ENCODE measurements at places on chromosomes 16 and 17.

DNA sequence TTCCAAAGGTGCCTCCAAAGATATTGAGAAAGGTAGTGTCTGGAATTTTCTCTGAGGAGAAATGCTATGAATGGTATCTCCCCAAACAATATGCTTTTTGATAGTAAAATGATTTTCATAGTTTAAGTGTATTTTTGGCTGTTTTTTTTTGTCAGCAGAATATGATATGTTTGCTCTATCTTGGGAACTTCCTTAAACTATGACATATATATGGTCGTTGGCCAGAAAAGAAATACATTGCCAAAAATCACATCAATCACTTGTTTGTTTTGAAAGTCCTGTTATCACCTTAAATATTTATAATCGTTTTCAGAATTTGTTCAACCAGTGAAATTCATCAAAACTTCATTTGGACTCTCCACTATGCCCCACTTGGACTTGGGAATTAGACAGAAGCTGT is 816.9 kb downstream of the CDH11 start:
- no peak for DNase-seq

- no peak for DNase-seq
Observed at GRCh38 chr17:50211249-50212120, 10.1 kb upstream of the COL1A1 start.

DNA sequence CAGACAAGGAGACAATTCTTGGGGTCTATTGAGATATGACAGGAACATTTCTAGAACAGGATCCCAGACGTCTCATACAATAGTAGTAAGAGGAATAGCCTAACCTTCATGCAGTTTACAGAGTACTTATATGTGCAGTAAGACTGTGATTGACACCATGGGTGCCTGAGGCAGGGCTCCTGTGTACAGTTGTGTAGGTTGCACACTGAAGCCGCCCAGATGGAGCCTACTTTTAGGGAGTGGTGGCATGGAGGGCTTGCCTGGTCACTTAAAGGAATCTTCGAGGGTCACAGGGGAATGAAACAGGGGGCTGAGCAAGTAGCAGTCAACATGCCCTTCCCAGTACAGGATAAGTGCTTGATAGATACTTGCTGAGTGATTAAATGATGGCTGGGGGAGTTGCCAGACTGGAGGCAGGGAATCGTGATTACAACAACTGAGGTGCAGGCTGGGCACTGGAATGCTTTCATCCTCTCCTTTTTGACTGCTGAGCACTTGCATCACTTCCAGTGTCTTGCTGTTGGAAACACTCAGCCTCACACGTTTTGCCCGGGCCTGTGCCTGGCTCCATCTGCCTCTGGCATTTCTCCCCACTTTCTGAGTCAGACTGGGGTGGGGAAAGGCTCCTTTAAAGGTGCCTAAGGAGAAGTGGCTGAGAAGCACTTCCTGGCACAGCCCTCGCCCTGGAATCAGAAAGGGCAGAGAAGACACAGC is 71.0 kb downstream of the COPRS start:
- peak; percentile 83 for DNase-seq

- DNase-seq: no peak
Observed at GRCh38 chr16:66538910-66539309, 11.0 kb downstream of the TK2 start.

- no peak for DNase-seq
Observed at GRCh38 chr17:12509801-12510200, 155.9 kb upstream of the MYOCD start.

DNA sequence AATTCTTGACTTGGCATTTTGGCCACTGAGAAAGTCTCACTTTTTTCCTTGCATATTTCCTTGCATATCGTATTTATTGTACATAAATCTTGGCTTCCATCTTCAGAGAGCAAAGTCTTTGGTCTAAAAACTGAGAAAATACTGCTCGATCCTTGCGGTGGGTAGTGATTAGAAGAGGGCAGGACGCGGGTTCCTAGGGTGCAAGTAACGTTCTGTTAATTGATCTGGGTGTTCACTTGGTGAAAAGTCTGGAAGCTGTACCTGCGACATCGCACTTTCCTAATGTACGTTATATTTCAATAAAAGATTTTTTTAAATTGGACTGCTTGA is 758 bp upstream of the UBALD2 start:
- no peak for DNase-seq

GRCh38 chr17:40443988-40444899 is 994 bp downstream of the IGFBP4 start:
- no peak for DNase-seq

DNA sequence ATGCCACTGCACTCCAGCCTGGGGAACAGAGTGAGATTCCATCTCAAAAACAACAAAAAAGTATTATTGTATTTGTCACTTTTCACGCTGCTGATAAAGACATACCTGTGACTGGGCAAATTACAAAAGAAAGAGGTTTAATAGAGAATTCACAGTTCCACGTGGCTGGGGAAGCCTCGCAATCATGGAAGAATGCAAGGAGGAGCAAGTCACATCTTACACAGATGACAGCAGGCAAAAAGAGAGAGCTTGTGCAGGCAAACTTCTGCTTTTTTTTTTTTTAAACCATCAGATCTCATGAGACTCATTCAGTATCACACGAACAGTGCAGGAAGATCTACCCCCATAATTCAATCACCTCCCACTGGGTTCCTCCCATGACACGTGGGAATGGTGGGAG is 41.5 kb upstream of the ETV4 start:
- no peak for DNase-seq

- no peak for DNase-seq
Observed at GRCh38 chr17:59863616-59864015, 29.1 kb downstream of the TUBD1 start.

DNA sequence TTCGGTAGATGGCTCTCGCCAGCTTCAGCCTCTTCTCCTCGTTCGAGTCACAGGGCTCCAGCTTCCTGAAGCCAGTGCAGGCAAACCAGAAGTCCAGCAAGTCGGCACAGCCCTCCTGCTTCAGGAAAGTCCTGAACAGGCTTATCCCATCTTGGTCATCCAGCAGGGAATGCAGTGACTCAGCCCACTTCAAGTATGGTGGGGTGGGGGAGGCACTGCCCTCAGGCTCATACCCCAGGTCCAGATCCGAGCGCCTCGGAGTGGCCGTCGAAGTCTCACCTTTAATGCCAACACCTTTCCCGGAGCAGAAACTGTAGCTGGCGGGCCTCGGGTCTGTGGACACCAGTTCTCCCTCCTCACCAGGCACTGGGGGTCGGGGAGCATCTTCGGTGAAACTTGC is 5.9 kb downstream of the AXIN1 start:
- no peak for DNase-seq

- DNase-seq: no peak
Observed at GRCh38 chr17:67449065-67449464, 72.0 kb downstream of the PITPNC1 start.

GRCh38 chr16:20020976-20021375 is 52.7 kb downstream of the GPR139 start:
- DNase-seq: no peak

DNA sequence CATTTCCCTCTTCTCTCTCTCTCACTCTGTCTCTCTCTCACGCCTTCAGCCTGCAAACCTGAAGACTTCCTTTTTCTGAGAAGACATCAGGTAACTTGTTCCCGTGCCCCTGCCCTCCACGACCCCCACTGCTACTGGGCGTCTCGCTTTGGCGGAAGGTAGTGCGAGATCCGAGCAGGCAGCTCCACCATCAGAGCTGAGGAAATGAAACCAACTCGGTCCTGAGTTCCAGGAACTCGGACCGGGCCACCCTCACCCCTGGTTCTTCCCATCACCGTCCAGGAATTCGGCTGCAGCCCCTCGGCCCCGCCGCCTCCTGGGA is 585 bp downstream of the MLKL start:
- no peak for DNase-seq

GRCh38 chr16:5756969-5757368 is 659.4 kb upstream of the EEF2KMT start:
- no peak for DNase-seq

- no peak for DNase-seq
Observed at GRCh38 chr16:35296962-35297653, 1837.7 kb downstream of the TP53TG3F start.

- DNase-seq: peak; percentile 6
Observed at GRCh38 chr17:34199932-34200534, 55.1 kb upstream of the CCL2 start.

- no peak for DNase-seq
Observed at GRCh38 chr17:2051061-2051932, 3.6 kb upstream of the HIC1 start.

- DNase-seq: no peak
Observed at GRCh38 chr16:28042811-28043210, 20.7 kb downstream of the GSG1L start.

DNA sequence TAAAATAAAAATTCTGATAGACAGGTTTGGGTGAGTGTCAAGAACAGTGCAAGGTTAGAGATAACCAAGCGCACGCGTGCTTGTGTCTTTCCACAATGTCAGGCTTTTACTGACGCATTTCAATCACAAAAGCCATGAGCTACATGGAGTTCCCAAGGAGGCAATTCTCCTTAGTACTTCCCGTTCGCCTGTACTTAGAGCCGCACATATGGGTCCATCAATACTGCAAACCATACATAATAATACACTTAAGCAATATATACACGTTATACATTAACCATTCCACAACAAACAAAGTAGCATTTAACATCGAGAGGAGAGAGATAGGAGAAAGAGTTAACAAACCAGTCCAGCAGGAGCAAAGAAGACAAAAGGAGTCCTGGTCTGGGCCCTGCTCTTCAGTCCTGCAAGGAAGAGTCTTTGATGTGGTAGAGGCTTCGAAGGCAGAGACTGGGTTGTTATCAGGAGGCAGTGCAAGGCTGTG is 11.9 kb upstream of the GPRC5C start:
- DNase-seq: no peak

DNA sequence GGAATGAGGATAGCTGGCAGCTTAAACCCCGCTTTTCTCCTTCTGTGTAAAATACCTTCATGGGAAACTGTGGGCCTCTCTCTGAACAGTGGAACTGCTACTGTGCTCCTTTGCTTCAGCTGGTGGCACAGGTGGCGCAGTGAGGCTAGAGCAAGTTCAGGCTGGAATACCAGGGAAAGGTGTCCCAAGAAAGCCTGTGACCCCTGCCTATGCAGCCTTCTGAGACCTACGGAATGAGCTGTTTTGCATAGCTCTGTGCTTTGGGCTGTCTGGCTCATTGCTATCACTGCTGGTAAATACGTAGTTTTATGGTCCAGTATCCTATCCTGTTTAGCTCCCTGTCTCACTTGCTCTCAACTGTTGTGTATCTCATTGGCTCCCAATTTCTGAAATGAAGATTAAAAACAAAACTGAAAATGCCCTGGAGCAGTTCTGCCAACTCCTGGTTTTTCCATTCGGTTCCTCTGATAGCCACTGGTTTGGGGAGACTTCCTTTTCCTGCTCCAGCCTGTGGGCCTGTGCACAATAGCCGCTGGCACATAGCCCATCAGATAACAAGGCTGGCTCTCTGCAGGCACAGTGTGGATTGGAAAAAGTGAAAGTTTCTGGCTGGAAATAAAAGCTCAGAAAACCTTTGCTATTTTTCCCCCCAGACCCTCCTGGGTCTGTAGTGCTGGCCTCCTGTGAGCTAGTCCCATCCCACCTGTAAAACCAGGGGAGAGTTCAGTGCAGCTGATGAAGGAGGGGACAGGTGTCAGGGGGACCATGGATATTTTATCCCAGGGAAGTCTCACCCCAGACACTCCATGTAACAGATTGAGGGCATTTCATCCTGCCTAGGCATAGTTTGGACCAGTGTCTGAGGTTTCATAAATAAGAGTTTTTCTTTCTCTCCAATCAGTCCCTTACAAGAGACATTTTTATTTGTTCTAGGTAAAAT is 24.0 kb downstream of the LIMD2 start:
- peak; percentile 20 for DNase-seq

DNA sequence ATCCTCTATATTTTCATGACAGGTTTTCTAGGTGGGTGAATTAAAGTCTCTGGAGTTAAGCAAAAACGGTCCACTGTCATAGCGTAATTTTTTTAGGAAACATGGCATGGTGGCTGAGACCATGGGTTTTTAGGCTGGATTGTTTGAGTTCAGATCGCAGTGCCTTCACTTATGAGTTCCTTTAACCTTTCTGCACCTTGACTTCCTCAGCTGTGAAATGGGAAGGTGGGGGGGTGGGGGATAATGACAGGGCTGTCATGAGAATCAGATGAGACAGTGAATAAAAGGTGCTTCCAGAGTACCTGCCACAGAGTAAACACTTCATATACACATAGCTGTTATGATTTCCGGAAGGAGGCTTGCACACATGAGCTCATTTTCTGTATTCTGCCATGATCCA is 11.8 kb downstream of the PRCD start:
- no peak for DNase-seq

DNA sequence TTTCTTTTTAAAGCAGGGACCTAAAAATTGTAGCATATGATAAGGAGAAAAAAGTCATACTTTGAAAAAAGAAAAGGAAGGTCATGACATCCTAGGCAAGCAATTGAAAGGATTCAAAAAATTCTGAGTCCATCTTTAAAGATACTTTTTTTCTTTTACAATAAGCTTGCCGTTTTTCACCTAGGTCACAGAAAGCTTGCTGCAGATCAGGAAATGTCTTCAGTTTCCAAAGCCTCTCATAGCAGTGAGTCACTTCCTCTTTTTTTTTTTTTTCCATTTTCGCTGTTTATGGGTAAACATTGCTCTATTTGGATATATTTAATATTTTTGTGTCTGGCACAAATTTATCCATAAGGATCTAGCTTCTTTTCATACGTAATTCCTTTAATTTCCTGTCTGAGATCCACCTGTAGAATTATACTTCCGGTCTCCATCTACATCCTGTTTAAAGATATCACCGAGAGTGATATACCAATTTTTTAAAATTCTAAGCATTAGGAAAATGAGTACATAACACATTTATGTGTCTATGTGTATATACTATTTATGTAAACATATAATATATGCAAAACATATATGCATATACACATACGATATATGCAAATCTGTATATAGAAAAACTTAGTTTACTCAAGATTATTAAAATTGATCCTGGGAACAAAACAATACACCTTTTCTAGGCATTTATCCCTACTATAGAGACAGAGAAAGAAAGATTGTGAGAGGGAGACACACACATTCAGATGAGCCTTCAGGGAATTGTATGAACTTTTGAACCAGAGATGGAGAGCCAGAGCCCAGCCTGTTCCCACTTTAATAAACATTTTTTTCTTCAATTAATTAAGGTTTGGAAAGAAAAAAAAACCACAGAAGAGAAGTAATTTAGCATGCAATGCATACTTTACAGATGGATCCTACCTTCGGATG is 134.4 kb downstream of the SKAP1 start:
- DNase-seq: no peak
